Brain (organoid and tissue), 16 donors: ENCODE measurements at places on chromosomes 3 and 15.
A peak's percentile ranks its signal among the peaks of the same experiment; 100 is the strongest.

DNA sequence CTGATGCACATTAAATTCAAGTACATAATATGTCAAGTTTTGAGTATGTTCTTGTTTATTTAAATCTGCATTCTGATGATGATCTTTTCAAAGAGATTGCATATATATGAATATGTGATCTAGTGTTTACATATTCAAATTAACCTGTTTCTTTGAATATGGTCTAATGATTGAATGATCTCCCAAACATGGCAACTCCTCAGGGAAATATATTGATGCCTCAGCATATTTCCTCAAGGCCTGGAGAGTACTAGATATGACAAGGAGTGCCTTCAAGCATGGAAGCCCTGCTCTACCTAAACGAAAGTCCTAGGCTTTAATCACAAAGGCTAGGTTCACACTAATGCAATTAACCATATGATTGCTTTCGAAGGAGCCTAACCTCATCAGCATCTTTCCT lies 532.8 kb downstream of the ZIC1 start:
- no peak for DNase-seq

GRCh38 chr3:46239952-46240351 lies 2.3 kb upstream of the CCR3 start:
- DNase-seq: no peak

- DNase-seq: no peak
Measured at GRCh38 chr3:12180218-12180617, 21.5 kb upstream of the TIMP4 start.

GRCh38 chr15:45995800-45996199 lies 361.0 kb downstream of the SQOR start:
- DNase-seq: no peak

- peak; percentile 41 for DNase-seq
Measured at GRCh38 chr15:92623435-92623834, 32.1 kb downstream of the FAM174B start.

GRCh38 chr15:34365091-34365825 lies 1.7 kb downstream of the LPCAT4 start:
- DNase-seq: no peak

DNA sequence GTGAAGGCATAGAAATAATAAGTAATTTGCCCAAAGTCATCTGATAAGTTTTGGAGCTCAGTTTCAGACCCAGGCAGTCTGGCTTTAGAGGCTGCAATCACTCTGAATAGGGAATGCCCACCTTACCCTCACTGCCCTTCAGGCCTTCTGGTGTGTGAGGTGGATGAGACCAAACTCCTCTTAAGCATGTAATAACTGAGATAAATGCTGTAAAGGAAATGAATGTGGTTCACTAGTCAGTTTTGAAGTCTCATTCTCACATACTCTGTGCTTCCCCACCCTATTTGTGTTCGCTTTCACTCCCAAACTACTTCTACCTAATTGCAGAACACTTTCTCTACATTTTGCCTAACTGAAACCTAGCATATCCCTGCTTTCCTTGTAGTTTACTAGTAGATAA lies 144.1 kb downstream of the FILIP1L start:
- DNase-seq: no peak

- DNase-seq: peak; percentile 1
Measured at GRCh38 chr3:101638261-101638745, 38.6 kb downstream of the ZBTB11 start.

- no peak for DNase-seq
Measured at GRCh38 chr3:94323596-94323995, 260.7 kb downstream of the NSUN3 start.

- no peak for DNase-seq
Measured at GRCh38 chr3:120101624-120102023, 7.4 kb upstream of the GSK3B start.

DNA sequence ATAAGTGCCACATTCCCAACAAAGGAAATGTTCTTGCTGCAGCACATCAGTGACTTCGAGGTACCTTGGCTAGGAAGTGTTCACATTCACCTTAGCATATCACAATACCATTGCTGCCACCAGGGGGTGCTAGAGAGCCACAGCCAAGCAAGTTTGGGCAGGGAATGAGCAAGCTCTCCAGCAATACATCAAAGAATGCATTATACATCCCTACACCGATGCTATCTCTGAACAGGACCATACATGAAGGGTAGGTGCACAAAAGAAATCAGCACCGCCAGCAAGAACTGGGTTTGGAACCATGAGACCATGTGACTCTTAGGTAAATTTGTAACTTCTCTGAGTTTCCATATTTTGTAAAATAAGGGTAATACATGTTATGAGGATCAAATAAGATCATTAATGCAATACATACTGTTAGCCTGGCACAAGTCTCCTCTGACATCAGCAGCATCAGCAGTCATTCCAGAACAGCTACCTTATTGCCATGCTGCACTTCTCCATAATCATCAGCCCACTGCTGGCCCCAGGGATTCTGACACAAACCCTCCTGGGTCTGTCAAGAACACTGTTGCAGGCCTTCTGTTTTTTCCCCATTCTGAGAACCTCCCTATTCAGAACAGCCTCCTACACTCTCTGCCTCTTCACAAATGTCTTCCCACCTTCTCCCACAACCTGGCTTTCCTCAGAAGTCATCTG lies 37.5 kb downstream of the RYK start:
- DNase-seq: peak; percentile 90

DNA sequence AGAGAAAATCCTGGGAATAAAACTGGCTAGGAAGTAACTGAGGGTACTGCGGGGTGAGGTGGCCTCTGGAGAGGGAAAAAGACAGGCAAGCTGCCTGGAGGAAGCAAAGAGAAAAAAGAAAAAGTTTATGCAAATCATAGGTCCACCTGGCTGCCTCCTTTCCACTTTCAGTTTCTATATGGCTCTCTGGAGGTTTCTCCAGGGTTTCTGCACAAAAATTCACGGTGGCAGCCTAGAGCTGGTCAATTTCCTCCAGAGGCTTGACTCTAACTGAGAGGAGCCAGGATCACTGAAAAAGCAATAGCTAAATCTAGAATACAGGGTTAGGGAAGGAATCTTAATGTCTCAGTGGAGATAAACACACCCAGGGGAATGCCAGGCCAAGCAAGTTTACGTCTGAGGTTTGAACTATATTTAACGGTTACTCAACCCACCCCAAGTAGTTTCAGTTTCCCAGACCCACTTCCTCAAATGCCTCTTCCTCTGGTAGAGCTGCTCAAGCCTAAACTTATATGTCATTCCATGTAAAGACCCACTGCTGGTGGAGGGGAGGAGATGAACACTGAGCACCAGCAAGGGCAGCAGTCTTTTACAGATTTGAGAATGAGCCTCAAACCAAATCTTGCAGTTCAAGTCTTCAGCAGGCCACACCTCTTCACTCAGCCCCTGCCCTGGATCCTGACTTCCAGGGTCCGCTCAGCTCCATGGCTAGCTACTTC lies 5.7 kb downstream of the LYSMD2 start:
- no peak for DNase-seq

DNA sequence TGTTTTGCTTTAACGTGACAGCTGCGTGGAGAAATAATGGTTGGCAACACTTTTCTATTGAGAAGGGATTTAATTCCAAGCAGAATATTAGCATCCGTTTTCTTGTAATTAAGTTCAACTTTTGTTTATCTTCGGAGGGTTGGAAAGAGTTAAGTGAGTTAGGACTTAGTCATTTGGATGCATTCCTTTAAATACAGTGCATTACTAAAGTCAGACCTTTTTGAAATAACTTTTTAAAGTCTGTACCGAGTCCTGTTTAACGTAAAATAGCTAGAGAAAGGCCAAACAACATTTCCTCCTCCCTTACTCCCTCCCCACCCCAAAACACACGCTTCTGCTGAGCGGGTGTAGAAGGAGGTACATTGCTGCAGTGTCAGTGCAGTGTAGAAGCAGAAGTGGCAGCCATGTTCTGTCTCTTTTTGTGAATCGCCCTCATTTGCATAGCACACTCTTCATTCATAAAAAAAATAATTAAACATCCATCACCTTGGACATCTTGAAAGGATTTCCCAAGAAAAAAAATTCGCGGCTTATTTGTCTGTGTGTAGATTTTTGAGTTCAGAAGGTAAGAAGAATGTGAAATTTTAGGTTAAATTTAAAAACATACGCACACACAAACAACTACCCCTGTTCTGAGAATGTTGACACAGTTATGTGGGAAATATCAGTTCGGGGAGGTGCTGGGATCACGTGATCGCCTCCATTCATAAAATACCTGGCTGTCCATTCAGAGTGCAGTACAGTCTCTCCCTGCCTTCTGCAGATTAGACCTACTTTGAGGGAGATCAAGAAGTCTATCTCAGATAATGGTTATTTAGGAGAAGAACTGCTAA lies 1.6 kb downstream of the SPRED1 start:
- peak; percentile 88 for DNase-seq

DNA sequence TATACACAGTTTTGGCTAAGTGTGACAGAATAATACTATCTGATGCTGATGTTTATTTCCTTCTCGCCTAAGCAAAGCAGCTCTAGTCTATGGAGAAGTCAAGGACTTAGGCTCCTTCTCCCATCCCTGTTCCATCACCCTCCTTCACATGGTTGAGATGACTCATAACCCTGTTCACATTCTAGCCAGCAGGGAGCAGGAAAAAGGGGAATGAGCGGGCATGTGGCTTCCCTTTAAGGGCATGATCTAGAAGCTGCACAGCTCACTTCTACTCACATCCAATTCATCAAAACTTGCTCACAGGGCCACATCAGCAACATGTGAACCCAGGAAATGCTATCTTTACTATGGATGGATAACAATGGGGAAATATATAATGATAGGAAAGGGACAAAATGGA lies 40.9 kb downstream of the CBLB start:
- DNase-seq: no peak

DNA sequence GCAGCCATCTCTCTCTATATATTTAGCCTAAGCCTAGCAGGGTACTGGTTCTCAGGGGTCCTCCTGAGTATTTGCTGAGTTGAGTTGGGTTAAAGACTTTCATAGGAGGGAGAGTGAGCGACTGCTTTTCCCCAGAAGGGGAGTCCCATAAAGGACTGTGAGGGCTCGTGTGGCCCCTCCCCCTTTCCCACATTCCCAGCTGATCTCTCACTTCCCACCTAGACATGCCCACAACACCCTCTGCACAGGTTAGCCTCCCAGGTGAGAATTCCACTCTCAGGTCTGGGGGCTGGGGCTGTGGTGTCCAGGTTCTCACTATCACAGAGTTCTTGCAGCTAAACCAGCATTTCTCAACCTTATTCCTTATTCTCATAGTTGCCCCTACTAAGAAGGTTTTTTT lies 15.8 kb downstream of the EPHB1 start:
- no peak for DNase-seq

- no peak for DNase-seq
Measured at GRCh38 chr15:32981536-32981935, 213.0 kb downstream of the FMN1 start.

DNA sequence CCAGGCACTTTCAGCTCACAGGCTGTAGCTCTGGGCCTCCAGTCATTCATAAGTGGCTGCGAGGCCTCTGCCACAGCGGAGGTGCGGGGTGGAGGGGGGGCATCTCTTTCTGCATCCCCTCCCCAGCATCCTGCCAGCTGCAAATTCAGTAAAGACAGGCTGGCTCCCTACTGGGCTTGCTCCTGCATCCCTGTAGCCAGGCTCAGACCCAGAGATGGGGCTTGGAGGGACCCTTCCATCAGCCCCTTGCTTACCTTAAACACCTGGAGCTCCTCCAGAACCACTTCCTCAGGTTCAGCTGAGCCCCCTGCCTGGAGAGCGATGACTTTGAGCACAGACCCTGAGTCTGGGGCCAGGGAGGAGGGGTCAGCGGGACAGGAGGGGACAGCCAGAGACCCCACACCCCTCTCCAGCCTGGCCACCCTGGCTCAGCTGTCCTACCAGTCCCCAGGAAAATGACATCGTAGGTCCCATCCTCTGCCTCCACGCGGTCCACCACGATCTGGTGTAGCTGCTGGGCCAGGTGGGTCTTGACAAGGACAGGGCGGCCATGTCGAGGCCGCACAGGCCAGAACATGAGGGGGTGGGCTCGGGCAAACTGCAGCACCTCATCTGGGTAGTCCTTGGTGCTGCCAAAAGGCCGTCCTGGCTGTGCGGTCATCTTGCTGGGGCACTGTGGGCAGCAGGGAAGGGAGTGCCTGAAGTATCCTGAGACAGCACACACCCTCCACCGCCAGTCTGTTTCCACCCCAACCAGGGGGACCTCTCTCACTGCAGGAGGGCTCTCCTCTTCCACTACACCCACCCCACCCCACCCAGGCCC lies 5.3 kb downstream of the SEMA3G start:
- DNase-seq: no peak

GRCh38 chr15:95563634-95564033 lies 766.9 kb upstream of the NR2F2 start:
- no peak for DNase-seq

DNA sequence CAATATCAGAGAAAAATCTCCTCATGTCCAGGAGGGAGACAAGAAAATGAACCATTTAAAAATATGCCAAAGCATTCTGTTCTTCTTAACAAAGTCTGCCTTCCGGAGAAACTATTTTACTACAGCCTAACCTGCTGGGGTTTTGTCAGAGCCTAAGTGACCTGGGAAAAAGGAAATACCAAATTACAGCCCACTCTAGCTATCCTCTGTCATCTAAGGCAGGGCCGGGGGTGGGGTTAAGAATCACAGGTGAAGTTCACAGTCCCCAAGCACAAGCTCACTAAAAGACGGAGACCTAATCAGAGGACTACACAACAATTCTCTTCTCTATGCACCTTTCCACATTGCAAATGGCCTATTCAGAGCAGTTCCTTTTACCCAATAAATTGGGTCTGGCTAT lies 116.6 kb downstream of the TRIM42 start:
- no peak for DNase-seq

DNA sequence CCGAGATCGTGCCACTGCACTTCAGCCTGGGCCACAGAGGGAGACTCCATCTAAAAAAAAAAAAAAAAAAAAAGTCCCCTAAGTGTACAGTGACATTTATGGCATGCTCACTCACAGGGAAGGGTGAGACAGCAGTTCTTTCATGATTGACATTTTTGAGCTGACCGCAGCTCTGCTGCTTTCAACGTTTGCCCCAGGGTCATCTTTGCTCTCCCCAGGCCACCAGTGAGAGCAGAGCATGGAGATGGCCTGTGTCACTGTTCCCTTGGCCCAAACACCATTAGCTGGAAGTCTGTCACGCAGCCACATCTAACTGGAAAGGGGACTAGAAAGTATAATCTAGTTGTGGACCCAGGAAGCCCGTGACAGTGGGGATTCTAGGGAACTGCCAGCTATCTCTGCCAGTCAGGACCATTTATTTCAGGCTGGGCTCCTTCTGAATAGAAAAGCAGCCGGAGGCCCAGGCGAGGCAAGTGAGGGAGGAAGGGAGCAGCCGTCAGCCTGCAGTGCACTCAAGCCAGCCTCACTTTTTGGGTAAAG lies 193.4 kb upstream of the HES1 start:
- DNase-seq: peak; percentile 17

DNA sequence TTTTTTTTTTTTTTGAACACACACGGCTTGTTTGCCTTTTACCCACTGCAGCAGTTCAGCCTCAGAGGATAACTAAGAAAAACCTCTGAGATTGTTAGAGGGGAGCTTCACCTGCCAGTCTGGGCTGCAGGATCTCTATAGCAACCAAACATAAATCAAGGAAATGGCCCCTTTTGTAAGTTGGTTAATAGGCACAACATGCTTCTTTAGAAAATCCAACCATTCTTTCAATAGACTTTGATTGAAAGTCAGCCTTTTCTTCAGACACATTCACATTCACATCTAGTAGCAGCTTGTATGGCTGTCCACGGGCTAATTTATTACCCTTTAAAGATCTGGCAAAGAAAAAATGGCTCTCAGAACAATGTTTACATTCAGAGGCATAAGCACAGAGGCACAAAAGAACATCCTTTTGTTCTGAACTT lies 136.6 kb upstream of the RARB start:
- DNase-seq: peak; percentile 64
